ENCODE measurements at places on chromosomes 2 and 18. TPM values are rescaled to one million over a fixed set of nuclear protein-coding genes. Genes with fewer than 3 reads are reported as not detected.
A peak's percentile ranks its signal among the peaks of the same experiment; 100 is the strongest.

GRCh38 chr2:175884697-175885393, 117.2 kb downstream of the LNPK start:
- DNase-seq: no peak

The MC4R gene
- not detected for total RNA-seq

The MOCOS gene
- 0.64 TPM for total RNA-seq

The CRACDL gene
- 0.35 TPM for total RNA-seq

DNA sequence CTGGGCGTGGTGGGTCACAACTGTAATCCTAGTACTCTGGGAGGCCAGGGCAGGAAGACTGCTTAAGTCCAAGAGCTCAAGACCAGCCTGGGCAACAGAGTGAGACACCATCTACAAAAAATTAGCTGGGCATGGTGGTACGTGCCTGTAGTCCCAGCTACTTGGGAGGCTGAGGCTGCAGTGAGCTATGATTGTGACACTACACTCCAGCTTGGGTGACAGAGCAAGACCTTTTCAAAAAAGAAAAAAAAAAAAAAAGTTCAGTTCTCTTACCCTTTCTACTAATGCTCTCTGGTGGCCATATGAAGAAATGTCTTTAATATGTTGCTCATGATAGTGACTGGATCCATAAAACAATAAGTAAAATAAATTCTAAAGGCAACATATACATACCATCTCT, 14.9 kb downstream of the TYW5 start:
- DNase-seq: no peak

DNA sequence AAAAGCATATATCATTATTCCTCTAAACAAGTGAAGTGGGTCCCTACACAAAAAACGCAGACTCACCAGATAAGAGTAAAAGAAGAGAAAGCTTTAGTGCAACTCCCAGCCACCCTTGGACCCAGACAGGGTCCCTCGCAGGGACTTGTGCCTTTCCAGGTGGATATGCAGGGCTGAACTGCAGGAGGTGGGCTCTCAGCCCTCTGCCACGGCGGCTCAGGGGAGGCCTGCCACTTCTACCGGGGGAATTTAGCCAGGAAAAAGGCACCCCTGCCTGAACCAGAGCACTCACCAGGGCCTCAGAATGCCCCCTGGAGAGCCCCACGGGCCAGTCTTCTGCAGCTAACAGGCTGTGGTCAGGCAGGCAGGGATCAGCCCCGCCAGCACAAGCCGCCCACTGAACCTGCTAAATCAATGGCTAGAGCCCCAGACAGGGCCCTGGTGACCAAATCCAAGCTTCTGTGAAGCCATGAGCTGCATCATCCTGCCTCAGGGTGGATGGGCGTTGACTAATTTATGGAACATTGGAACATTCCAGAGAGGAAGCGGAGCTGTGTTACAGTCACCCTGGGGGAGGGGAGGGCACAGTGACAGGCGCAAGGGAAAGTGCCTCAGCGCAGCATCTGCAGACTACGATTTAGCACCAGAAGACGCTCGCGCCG, 209.3 kb downstream of the EIPR1 start:
- no peak for DNase-seq

GRCh38 chr18:76827205-76828200, 5.1 kb downstream of the ZNF236 start:
- DNase-seq: peak; percentile 26

Data from activated CD8-positive, alpha-beta memory T cell treated with anti-CD3 and anti-CD28 coated beads, Interleukin-2, amount 10 ng/mL, durations not matched to agents 7 days and 5 days (primary cell).